ENCODE measurements at places on chromosomes 2 and 18. TPM values are rescaled to one million over a fixed set of nuclear protein-coding genes. Genes with fewer than 3 reads are reported as not detected.

GRCh38 chr2:100707016-100707947, 112.7 kb upstream of the NPAS2 start:
- peak; percentile 37 for DNase-seq

Gene COLEC11
- total RNA-seq = 0.77 TPM

DNA sequence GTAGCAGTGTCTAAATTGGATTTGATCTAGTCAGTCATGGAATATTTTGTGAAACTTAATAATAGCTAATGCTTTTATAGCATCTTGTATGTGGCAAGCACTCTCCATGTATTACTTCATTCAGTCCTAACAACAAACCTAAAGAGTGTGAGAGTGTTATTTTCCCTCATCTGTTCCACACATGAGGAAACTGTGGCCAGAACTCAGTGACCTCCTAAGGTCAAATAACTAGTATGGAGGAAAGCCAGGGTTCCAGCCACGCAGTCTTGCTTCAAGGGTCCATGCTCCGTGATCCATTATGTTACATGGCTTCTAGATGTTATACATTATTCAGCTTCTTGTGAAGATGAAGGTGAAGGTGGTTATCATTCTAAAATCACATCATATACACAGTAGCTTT, 45.5 kb downstream of the TWSG1 start:
- no peak for DNase-seq

DNA sequence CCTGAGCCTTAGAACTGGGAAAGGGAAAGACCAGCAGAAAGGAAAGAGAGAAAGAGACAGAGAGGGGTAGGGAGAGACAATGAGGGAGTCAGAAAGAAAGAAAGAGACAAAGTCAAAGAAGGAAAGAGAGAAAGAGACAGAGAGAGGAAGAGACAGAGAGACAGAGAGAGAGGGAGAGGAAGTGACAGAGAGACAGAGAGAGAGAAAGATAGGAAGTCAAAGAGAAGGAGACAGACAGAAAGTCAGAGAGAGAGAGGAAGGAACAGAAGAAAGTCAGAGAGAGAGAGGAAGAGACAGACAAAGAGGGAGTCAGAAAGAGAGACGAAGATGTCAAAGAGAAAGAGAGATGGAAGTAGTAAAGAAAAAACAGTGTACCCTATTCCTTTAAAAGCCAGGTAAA, 261.8 kb downstream of the WDPCP start:
- no peak for DNase-seq

DNA sequence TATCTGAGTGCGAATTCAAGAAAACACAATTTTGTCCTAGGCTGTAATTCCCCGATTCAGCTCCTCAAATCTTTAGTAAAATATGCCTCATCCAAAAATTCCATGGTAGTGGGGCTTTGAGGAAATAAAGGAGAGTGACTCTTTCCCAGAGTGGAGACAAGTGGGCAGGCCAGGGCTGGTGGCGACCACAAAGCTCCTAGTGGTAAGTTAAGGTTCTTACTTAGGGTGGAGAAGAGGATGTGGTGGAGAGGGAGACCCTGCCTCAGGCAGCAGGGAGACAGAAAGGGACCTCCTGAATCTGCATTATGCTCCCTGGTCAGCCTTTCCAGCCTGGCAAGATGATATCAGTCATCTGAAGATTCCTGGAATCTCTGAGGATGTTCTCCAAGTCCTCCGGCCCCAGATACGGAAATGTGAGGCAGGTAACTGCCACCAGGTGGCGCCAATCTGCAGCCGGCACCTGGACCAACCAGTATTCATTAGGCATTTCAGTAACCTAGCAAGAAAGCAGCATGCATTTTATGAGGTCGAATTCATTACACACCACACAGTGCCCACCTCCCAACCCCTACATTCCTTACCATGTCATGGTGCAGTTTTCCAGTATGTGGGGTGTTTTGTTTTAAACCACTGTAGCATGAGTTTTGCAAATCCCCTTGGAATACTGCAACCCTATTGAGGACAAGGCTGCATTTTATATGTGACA, 106.4 kb downstream of the POLE4 start:
- DNase-seq = peak; percentile 72

GRCh38 chr2:205510345-205510744, 172.0 kb upstream of the NRP2 start:
- no peak for DNase-seq

All from A673 (cell line).